ENCODE measurements at places on chromosomes 11 and 22. TPM values are rescaled to one million over a fixed set of nuclear protein-coding genes. Genes with fewer than 3 reads are reported as not detected.
A peak's percentile ranks its signal among the peaks of the same experiment; 100 is the strongest.

DNA sequence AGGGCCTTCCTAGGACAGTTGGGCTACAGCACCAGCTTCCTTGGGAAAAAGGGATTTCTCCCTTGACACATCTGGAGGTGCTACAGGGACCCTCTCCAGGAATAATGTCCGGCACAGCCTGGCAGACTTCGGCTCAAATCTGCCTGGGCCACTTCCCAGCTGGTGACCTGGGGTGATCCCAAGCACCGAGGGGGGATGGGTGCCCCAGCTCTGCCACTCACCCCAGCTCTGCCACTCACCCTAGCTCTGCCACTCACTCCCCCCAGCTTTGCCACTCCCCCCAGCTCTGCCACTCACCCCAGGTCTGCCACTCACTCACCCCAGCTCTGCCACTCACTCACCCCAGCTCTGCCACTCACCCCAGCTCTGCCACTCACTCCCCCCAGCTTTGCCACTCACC is 9.9 kb downstream of the OSBPL5 start:
- no peak for DNase-seq

DNA sequence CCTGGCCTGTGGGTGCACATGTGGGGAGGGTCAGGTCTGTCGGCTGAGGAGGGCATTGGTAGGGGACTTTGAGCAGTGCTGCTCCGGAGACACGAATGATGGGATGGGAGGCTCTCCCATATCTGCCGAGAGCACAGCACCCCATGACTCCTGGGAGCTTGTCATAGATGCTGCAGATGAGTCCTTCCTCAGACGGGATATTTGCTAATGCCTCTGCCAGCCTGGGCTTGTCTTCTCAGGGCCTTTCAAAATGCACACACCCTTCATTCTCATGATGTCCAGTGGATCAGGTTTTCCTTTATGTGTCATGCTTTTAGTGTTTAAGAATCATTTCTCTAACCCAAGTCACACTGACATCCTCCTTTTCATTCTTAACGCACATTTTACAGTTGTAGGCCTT is 8.1 kb upstream of the RNH1 start:
- no peak for DNase-seq

GRCh38 chr11:86990031-86990430 is 34.8 kb upstream of the FZD4 start:
- DNase-seq = no peak

GRCh38 chr22:37402184-37402506 is 25.1 kb downstream of the ELFN2 start:
- no peak for DNase-seq

DNA sequence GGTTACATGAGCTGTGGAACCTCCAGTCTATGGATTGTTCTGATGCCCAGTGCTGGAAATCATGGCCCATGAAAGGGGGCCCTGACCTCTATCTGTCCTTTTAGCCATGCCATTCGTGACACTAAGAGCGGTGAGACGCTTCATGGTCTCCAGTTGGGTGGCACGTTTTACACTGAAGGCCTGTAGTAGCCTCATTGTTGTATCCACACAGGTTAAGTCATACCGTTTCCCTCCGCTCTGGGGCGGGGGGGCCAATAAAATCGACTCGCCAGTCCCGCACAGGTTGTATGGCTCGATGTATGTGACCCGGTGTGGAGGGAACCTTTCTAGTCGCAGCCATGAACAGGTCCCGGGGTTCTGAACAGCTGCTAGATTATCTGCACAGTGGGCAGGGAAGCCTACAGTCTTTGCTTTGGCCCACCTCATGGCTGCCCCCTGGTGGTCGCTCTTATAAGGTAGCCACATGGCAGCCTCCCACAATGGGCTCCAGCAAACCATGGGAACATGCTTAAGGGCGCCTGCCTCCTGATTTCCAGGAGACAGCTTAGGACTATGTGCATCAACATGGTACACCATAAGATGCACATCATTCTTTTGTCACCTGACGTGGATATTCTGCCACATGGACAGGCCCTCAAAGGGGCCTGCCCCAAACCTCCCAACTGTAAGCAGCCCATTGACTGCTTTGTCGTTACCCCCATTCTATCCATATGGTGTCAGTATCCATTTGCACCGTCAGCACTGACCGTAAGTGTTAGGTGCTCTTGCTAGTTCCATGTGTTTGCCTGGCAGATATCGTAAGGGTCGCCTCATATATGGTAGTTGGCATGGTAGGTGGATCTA is 19.7 kb upstream of the APOL3 start:
- no peak for DNase-seq

- DNase-seq = no peak
Observed at GRCh38 chr11:13674799-13675509, 6.5 kb downstream of the FAR1 start.

DNA sequence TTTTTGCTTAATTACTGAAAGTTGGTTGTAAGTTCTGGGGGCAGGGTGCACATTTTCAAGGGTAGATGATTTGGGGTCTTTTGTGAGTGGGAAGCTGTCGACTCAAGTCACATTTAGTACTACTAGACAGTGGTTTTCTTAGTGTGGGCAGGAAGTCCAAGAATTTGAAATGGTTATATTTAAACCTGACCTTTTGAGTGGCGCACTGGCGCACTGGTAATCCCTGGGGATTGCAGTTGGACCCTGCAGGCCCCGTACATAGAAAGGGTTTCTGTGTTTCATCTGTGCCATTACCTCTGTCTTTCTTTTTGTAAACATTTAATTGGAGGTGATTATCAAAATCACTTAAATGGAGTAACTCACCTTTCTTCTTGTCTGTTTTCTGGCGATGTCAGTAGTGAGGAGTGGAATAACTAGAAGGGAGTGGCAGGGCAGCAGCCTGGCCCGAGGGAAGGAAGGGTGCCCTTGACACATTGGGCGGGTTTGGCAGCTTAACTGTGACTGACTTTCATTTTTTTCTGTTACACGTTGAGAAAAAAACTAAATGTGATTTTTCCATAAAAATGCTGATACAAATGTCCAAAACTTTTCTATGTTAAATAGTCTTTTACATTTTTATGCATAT is 101.8 kb upstream of the GAL start:
- no peak for DNase-seq

GRCh38 chr11:15940462-15941205 is 415.7 kb downstream of the SOX6 start:
- DNase-seq = no peak

GRCh38 chr22:26406118-26406517 is 22.9 kb upstream of the ASPHD2 start:
- no peak for DNase-seq

GRCh38 chr11:94741022-94741679 is 27.0 kb upstream of the AMOTL1 start:
- no peak for DNase-seq

- DNase-seq = peak; percentile 74
Observed at GRCh38 chr22:37633089-37633624, 6.3 kb upstream of the SH3BP1 start.

DNA sequence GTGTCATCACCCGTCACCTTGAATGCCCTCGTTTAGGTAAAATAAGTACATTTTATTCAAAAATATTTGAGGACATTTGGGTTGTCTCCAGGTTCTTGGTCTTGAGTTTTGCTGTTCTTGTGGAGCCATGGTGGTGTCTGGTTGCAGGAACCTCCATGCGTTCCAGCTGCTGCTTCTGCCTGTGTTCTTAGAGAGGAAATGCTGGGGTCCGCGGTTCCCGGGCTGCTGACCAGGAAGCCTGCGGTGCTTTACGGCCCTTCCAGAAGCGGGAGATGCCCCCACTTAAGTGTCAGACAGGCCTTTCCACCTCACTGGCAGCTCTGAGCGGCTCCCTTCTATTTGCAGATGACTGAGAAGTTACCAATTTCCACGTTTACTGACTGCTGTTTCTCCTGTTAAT is 66.8 kb downstream of the LRP5 start:
- no peak for DNase-seq

GRCh38 chr11:77377734-77378133 is 76.2 kb upstream of the GDPD4 start:
- DNase-seq = no peak

DNA sequence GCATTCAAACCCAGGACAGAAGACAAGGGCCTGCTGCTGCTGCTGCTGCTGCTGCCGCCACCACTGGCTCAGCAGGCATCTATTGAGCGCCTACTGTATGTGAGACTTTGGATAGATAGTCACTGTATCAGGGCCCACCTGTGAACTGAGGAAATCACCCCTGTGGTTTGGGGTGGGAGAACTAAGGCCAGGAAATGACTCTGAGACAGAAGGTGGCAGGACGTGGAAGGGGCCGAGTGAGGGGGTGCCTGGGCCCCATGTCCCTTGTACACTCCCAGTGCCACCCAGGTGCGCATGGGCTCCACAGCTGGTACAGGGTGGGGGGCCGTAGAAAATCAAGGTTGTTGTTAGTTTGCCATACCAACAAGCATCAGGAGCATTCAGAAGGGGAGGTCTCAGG is 50.6 kb downstream of the ARHGAP8 start:
- DNase-seq = no peak

DNA sequence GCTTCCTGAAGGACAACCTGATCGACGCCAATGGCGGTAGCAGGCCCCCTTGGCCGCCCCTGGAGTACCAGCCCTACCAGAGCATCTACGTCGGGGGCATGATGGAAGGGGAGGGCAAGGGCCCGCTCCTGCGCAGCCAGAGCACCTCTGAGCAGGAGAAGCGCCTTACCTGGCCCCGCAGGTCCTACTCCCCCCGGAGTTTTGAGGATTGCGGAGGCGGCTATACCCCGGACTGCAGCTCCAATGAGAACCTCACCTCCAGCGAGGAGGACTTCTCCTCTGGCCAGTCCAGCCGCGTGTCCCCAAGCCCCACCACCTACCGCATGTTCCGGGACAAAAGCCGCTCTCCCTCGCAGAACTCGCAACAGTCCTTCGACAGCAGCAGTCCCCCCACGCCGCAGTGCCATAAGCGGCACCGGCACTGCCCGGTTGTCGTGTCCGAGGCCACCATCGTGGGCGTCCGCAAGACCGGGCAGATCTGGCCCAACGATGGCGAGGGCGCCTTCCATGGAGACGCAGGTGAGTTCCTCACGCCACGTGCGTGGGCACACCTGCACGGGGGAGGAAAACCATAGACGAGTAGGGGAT is 1.5 kb downstream of the BCR start:
- DNase-seq = no peak

- peak; percentile 52 for DNase-seq
Observed at GRCh38 chr22:36435516-36436415, 45.7 kb downstream of the TXN2 start.

DNA sequence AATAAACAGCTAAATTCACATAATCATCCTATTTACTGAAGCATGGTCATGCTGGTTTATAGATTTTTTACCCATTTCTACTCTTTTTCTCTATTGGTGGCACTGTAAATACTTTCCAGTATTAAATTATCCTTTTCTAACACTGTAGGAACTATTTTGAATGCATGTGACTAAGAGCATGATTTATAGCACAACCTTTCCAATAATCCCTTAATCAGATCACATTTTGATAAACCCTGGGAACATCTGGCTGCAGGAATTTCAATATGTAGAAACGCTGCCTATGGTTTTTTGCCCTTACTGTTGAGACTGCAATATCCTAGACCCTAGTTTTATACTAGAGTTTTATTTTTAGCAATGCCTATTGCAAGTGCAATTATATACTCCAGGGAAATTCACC is 10.7 kb downstream of the RAG1 start:
- DNase-seq = no peak

MRGPRX4 gene
- total RNA-seq = not detected

GRCh38 chr11:12692229-12693075 is 18.2 kb downstream of the TEAD1 start:
- no peak for DNase-seq

MUC15 gene
- 0.15 TPM for total RNA-seq

MYEOV gene
- 0.53 TPM for total RNA-seq

IGSF9B gene
- 0.05 TPM for total RNA-seq

DNA sequence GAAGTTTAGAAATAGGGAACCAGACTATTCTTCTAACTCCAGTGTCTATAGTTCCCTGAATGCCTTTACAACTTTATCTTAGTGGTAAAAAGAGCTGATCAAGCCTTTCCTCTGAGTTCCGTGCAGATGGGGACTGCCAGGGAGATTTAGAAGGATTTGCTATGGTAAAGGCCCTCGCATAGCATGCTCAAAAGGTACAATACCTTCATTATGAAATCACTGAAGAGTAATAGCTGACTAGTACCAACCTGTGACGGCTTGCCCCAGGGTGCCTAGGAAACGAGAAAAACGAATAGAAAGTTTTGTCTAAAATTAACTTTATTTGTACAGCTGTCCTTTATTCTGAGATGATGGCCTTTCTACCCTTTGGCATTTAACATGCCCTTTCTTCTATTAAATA is 150.1 kb upstream of the ARHGAP42 start:
- no peak for DNase-seq

MRPL48 gene
- 42.2 TPM for total RNA-seq

- peak; percentile 73 for DNase-seq
Observed at GRCh38 chr11:122717264-122717867, 61.8 kb downstream of the UBASH3B start.

- DNase-seq = no peak
Observed at GRCh38 chr22:49195636-49196035, 632.0 kb downstream of the BRD1 start.

- no peak for DNase-seq
Observed at GRCh38 chr11:59754494-59754858, 700 bp upstream of the STX3 start.

DNA sequence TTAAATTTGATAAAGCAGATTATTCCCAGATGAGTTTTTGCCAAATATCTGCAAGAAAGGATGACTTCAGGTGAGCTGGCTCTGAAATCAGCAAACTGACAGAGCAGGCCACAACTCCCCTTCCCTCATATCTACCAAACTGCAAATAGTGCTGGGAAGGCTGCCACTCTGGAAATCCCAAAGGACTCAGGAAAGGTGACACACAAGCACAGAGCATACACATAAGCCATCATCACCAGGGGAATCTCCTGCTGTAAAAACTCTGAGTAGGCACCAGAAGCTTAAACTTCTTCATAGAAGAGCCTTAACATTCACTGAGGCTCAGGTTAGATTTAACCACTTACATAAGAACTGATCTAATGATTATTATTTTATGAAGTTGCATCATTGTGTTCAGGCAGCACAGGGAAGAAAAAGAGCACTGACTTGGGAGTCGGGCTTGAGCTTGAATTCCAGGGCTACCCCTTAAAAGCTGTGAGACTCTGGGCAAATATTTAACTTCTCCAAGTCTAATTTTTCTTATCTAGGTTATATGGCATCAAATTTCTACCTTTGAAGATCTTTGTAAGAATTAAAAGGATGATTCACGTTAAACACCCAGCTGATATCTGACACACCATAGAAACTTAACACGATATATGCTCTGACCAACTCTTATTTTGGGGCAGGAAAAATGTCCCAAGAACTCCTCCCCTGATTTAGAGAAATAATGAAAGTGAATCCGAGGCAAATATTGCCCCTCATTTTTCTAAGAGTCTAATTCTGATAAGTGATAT is 15.0 kb downstream of the SYTL2 start:
- DNase-seq = no peak

DNA sequence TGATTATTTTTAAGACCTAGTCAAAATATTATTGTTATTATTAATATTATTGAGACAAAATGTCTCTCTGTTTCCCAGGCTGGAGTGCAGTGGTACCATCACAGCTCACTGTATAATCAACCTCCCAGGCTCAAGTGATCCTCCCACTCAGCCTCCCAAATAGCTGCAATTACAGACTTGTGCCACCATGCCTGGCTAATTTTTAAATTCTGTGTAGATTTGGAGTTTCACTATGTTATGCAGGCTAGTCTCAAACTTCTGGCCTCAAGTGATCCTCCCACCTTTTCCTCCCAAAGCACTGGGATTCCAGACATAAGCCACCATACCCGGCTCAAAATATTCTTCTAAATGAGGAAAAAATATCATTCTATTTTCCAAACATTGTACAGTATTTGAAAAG is 37.0 kb downstream of the SLC36A4 start:
- no peak for DNase-seq

Measured in GM12878 (cell line).